Activated CD4-positive, alpha-beta memory T cell treated with anti-CD3 and anti-CD28 coated beads, Interleukin-2, amount 10 ng/mL, durations not matched to agents 7 days and 5 days (primary cell): ENCODE measurements at places on chromosomes 2 and 18. TPM values are rescaled to one million over a fixed set of nuclear protein-coding genes. Genes with fewer than 3 reads are reported as not detected.
A peak's percentile ranks its signal among the peaks of the same experiment; 100 is the strongest.

ZBTB7C gene
- 0.95 TPM for total RNA-seq

ZNF521 gene
- not detected for total RNA-seq

EDAR gene
- total RNA-seq = not detected

ATP6V1B1 gene
- total RNA-seq = not detected

EMX1 gene
- total RNA-seq = not detected

MROH2A gene
- not detected for total RNA-seq

GRCh38 chr2:35530615-35531135 is 824.9 kb upstream of the CRIM1 start:
- DNase-seq = no peak

GRCh38 chr2:129799036-129799958 is 180.2 kb upstream of the RAB6C start:
- DNase-seq = no peak

DNA sequence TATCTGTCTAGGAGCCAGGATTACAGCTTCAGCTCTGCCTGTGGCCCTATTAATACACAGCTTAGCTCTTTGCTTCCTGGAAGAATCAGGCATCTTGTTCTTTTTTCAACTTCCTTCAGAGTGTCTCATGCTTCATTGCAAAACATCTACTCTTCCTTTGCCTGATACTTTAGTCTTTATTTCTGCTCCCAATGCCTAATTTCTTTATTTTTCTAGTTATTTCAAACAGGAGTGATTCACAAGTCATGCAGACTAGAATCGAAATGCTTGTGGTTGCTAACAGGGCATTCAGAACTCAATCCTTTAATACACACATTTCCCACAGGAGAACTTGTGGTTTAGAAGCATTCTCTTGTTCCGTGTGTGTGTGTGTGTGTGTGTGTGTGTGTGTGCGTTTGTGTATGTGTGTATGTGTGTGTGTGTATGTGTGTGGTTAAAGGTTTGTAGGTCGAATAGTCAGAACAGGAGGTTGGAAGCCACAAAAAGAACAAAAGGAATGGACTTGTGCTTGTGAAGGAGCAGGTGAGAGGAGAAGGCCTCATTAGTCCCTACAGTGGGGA is 28.3 kb upstream of the INSIG2 start:
- no peak for DNase-seq

GRCh38 chr2:28160986-28161425 is 231.7 kb upstream of the FOSL2 start:
- no peak for DNase-seq

DNA sequence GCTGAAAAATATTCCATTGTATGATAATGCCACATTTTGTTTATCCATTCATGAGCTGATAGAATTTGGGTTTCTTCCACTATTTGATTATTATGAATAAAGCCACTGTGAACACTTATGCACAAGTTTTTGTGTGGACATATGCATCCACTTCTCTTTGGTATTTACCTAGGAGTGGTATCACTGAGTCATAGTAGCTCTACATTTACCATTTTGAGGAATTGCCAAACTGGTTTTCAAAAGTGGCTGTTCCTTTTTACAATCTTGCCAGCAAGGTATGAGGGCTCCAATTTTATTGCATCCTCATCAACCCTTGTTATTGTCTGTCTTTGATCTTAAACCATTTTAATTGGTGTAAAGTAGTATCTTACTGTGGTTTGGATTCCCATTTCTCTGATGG is 13.3 kb upstream of the EHBP1 start:
- DNase-seq = no peak

DNA sequence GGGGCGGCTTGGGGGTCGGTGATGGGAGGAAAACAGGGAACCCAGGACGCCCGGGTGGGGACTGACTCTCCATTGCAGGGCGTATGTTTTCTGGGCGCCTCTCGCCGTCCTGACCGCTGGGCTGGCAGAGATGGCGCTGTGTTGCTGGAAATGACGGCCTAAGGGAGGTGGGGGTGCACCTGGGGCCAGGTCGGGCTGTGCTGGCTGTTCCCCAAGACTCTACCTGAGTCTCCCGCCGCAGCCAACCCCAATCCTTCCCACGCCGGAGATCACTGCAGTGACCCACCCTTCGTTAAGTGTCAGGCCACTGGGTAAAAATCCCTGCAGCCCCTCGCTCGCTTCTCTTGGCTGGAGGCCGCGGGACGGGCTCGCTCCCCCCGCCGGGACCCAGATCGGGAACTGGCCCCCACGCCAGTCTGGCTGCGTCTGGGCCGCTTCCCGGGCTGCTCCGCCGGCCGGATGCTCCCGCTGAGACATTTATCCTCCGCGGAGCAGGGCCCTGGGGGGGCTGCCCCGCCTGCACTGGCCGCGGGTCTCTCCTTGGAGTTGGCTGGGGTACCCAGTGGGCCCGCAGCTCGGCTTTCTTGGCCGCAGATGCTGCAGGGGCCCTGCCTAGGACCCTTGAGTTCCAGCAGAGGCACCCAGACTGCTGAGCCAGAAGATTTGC is 7.8 kb upstream of the ARMC9 start:
- no peak for DNase-seq

DNA sequence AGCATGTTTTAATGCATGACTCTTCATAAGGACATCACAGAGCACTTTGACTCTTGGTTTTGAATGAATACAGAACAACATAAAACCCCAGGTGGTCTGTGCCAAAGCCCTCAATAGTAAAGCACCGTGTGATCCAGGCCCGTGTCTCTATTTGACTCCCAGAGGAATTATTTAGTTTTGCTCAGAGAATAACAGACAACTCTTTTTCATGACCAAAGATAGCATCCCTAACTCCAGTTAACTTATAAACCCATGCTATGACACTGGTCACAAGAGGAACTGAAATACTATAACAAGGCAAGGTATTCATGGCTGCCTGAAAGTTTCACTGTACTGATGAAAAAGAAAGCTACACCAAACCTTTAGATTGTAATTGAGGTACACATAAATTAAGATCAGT is 128.4 kb downstream of the IKZF2 start:
- no peak for DNase-seq

DNA sequence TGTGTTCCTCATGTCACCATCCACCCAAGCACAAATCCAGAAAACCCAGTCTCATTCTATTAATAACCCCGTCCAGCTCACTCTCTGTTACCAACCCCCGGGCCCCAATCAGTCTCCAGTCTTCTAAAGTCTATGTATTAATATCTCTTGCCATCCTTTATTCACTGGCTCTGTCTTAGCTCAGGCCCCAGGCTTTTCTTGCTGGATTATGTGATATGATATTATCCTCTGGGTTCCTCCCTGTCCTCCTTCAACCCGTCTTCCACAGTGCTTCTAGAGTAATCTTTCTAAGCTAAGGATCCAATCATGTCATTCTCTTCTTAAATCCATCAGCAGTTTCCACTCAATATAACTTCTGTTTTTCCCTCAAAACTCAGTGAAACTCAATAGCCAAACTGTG is 240.5 kb upstream of the OSR1 start:
- no peak for DNase-seq

GRCh38 chr2:143745060-143745459 is 615.8 kb downstream of the ARHGAP15 start:
- no peak for DNase-seq

- no peak for DNase-seq
Measured at GRCh38 chr18:49722477-49722876, 90.9 kb downstream of the ACAA2 start.

DNA sequence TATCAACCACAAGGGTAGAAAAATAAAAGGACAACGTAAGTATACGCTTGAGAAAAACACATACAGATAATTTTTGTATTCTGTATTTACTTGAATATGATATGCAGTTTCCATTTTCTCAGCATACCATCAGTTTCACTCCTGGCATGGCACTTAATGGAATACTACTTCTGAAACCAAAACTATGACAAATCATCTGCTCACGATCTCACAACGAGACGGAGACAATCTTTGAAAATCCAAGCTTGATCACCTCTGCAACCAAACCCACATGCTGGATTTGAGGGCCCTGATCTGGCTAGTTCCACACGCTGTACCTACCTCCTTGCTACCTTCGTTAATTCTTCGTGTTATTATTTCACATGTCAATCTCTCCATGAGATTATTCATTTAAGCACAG is 387.6 kb downstream of the NBAS start:
- DNase-seq = no peak

- DNase-seq = no peak
Measured at GRCh38 chr2:72824224-72824842, 1.5 kb downstream of the EXOC6B start.

GRCh38 chr2:211129798-211130197 is 573.4 kb downstream of the CPS1 start:
- no peak for DNase-seq

- no peak for DNase-seq
Measured at GRCh38 chr2:24702800-24703199, 90.4 kb downstream of the PTRHD1 start.

GRCh38 chr18:32383050-32383819 is 87.4 kb downstream of the GAREM1 start:
- DNase-seq = no peak

DNA sequence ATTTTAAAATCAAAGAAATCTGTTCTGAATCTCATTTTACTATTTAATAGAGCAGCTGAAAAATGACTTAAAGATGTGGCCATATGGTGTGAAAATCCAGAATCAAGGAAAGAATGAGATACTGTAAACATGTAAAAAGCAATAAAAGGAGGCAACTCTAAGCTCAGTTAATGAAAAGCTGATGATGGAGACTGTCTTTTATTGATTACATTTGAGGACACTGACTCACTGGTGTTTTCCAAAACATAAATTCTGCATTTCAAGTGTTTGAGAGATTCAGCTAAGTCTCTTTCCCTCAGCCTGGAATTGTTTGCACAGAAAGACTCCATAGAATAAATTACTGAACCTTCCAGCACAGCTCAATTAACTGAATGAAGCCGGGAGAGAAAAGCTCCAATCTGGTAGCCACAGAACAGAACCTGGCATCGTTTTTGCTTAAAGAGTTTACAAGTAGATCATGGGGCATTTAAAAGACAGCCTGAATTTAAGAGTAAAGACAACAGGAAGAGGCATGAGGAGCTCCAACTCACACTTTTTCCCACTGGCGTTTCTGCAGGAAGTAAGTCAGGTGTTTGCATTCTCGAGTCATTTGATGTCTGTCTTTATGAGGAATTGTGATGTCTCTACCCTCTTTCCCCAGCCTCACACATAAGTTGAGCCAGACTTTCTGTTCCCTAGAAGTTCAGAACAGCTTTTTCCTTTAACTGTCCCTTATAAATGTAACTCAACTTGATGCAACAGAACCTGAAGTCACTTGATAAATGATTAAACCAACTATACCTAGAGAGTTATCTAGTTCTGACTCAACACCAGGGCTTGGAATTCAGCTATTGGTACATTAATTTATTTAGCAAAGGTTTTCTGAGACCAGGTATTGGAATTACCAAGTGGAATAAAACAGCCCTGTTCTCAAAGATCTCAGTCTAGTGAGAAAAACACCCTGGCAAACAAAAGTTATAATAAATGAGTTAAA is 53.3 kb downstream of the FTCDNL1 start:
- DNase-seq = no peak

- no peak for DNase-seq
Measured at GRCh38 chr2:216560838-216561270, 62.2 kb downstream of the RPL37A start.

DNA sequence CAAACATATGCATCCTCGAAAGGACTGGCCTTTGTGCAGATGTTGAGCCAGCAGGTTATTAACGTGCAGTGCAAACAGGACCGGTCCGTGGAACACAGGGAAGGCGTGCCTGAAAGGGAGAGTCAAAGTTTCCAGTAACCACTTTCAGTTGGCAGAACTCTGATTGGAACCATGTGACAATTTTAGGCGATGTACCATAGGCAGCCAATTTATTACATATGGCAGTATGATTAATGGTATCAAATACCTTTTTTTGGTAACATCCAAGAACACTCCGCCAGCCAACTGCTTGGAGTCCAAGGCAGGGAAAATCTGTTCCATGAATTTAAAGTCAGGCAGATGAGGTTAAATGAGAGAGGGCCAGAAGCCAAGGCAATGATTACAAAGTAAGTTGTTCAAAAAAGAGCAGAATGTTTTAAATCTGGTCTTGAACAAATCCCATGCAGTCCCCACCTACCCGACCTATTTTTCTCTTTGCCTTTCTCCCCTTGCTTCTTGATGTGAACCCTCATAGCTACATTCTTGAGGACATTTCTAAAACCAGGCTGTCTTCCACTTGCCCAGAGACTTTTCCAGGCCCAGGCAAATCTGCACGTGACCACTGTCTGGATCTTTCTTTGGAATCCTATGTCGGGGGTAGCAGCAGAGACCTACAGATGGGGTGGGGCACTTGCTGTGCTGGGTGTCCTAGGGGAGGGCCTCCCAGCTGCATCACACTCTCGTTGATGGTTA is 351.7 kb downstream of the HRH4 start:
- no peak for DNase-seq

- no peak for DNase-seq
Measured at GRCh38 chr2:224918626-224919471, 123.4 kb downstream of the DOCK10 start.

- DNase-seq = no peak
Measured at GRCh38 chr2:178363252-178363651, 87.7 kb downstream of the PRKRA start.

GRCh38 chr2:81576713-81577112 is 1272.2 kb upstream of the LRRTM1 start:
- no peak for DNase-seq

GRCh38 chr2:117360586-117360985 is 453.9 kb upstream of the DDX18 start:
- no peak for DNase-seq

- DNase-seq = peak; percentile 56
Measured at GRCh38 chr2:218230882-218231281, 13.9 kb downstream of the ARPC2 start.

GRCh38 chr2:132521341-132521740 is 104.7 kb downstream of the GPR39 start:
- no peak for DNase-seq

DNA sequence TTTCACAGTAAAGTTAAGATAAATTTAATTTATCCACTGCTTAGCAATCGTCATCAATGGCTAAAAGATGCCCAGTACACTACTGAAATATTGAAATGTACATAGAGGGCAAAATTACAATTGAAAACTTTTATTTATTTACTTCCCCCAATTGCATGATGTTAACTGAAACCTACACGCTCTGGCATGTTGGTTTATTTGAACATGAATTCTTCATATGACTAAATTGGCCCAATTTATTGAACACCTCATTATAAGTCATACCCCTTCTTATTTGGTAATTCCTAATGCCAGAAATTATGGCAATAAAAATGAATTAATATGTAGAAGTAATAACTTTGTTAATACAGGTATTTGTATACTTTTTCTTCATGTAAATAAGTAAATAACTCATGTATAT is 183.0 kb upstream of the ZC3H15 start:
- no peak for DNase-seq

GRCh38 chr2:64260817-64261216 is 116.6 kb upstream of the PELI1 start:
- DNase-seq = peak; percentile 34

- DNase-seq = no peak
Measured at GRCh38 chr2:38243186-38243880, 133.7 kb downstream of the ATL2 start.

DNA sequence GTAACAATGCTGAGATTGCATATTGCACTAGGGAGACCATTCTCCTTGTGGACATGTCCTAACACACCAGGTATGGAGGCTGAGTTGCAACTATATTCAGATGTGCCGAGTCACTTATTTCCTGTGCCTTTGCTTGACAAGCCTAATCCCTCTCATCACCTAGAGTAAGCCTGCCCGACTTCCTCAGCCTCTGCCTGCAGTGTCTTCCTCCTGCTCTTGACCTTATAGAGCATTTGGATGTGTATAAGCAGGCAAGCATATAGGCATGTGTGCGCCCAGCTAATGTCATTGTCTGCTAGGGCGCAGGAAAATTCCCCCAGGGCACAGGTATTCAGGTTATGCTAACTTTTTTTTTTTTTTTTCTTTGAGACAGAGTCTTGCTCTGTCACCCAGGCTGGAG is 316.9 kb downstream of the CDH2 start:
- no peak for DNase-seq

- no peak for DNase-seq
Measured at GRCh38 chr2:176804392-176804791, 408.2 kb upstream of the HNRNPA3 start.
